ENCODE measurements at places on chromosomes 2 and 18.
A peak's percentile ranks its signal among the peaks of the same experiment; 100 is the strongest.

GRCh38 chr2:224861266-224861665 is 145.1 kb upstream of the CCDC195 start:
- DNase-seq = no peak

DNA sequence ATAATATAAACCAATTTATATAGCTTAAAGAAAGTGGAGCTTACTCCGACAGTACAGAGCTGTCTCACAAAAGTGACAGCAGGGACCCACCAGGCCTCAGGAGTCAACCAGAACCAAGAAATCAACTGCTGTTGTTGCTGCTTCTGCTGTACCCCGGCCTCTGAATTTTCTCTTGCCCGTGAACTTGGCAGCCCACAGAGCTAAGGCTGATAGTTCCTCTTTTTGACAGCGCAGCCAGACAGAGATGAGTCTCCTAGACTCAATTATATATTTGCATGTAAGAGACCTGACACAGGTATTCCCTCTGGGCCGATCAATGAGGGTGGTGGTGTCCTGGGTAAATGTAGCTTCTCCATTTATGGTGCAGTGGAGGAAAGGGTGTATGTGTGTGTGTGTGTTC is 109.4 kb downstream of the KCTD1 start:
- DNase-seq = no peak

- no peak for DNase-seq
These were observed 11.1 kb downstream of the OBSL1 start for GRCh38 chr2:219560037-219560892.

- peak; percentile 1 for DNase-seq
These were observed 474.6 kb downstream of the PLCL1 start for GRCh38 chr2:198279026-198279425.

- peak; percentile 85 for DNase-seq
These were observed 16.4 kb upstream of the ARMC9 start for GRCh38 chr2:231181860-231182512.

GRCh38 chr18:78875016-78875777 is 104.4 kb upstream of the SALL3 start:
- no peak for DNase-seq

GRCh38 chr2:106144621-106145331 is 49.3 kb downstream of the UXS1 start:
- DNase-seq = no peak

DNA sequence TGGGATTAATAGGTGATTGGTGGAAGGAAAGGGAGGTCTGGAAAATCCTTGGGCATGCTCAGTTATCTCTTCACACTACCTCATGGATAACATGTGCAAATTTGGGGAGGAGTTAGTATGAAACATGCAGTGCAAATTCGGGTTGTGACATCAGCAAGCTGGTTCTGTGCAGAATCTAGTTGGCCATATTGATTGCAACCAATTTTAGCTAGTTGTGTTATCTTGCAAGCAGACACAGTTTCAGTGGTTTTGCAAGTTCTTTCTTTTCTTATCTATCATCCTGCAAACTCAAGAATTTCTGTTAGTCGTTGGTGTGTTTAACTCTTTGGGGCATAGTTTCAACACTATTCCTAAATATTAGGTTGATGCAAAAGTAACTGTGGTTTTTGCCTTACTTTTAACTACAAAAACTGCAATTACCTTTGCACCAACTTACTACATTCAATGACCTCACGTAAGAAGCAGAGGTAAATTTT is 135.4 kb downstream of the PTH2R start:
- DNase-seq = no peak

- no peak for DNase-seq
These were observed 496.2 kb downstream of the SATB2 start for GRCh38 chr2:198961547-198961946.

GRCh38 chr2:101961338-101962191 is 30.2 kb upstream of the IL1R2 start:
- DNase-seq = peak; percentile 100

- no peak for DNase-seq
These were observed 2.3 kb upstream of the PLEK start for GRCh38 chr2:68362749-68363148.

DNA sequence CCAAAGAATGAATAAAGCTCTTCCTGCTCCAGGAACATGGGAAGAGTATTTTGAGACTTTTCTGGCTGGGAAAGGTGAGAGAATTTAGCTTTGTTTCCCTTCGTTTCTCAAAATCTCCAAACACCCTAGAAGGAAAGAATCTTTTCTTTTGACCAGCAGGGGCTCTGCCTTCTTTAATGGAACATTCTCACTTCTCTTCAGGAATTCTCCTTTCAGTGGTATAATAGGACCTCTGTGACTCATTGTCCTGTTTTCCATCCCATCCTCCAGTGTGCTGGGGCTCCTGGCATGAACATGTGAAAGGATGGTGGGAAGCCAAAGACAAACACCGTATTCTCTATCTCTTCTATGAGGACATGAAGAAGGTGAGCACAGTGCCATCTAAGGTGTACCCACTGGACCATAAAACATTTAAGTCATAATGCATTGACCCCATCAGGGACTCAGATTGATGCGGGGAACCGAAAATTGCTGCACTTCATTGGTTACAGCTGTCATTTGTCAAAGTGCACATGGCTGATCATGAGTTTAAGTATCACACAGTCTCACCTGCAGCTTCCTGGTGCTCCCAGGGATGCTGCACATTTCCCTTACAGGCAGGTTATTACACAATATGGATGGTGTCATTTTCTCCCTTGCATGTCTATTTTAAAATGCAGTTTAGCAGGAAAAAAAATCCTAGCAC is 5.5 kb downstream of the SULT1C4 start:
- DNase-seq = no peak

DNA sequence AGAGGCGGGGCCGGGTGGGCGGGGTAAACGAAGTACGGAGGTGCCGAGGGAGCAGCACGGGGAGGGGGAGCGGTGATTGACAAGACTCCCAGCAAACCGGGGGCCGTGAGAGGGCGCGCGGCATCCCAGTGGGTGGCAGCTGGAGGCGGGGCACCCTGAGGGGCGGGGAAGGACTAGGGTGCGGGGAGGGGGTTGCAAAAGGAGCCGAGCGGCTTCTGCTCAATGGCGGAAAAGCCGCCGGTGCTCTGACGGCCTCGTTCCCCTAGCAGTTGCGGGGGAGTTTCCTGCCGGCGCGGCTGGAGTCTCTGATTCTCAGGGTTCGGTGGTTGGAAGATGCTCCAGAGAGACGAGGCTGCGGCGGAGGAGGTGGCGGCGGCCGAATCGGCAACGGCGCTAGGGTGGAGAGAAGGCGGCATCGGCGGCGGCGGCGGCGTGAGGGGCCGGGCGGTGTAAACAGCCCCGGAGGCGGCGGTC is at the start of gene PPM1B:
PPM1B (plus strand) TSS at position 195 of the 474 bp plus-strand sequence. CDS start 32,325 bp downstream, outside the sequence.
- DNase-seq = no peak

- no peak for DNase-seq
These were observed 377.7 kb upstream of the SALL3 start for GRCh38 chr18:78601923-78602322.

DNA sequence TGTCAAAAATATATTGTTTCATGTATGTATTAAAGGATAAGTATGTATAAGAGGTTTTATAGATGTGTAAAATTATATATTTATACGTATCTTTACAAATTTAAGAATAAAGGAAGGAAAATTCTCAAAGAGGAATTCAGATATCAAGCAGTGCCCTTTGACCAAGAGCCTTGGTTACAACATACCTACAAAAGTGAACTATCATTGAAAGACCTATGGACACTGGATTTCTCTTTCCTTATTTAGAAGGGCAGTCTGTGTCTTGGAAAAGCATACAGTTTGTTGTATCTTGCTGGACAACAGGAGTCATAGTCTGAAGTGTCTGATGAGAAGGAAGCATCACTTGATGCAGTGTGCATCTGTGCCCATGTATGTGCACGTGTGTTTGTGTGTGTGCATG is 21.8 kb upstream of the USP40 start:
- no peak for DNase-seq

- DNase-seq = no peak
These were observed 53.0 kb upstream of the TANK start for GRCh38 chr2:161107265-161107664.

DNA sequence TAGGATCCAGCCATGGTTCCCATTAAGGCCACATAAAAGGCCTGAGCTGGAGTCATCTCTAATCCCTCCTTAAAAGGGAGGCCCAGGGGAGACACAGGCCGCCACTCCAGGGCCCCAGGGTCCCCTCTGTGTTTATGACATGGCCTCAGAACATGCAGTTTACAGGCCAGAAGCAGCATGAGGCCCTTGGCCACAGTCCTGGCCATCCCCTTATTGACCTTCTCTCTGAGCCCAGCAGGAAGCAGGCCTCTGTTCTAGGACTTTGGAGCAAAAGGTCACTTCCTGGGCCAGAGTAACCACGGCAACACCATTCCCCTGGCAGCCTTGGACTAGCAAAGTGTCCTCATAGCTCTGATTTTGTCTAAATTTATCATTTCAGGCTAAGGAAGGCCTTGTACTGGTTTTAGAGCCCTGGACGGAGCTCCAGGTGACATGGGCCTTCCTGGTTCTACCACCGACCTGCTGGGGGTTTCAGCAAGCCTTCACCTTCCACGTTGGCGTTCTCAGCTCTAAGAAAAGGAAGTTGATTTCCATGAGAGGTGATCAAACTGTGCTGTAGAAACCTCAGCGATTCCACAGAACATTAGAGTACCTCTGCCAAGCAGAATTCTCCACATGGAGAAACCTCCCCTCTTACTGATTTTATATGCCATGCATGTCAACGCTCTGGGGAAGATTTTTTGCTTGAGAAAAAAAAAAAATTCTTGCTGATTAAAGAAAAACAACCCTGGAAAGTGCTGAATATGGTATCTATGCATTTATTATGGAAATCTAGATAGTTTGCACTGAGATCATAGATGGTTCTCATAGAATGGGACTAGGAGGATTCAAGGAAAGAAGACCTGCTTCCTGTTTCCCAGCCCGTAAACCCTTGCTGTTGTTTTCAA is 53.7 kb downstream of the HS1BP3 start:
- DNase-seq = no peak

DNA sequence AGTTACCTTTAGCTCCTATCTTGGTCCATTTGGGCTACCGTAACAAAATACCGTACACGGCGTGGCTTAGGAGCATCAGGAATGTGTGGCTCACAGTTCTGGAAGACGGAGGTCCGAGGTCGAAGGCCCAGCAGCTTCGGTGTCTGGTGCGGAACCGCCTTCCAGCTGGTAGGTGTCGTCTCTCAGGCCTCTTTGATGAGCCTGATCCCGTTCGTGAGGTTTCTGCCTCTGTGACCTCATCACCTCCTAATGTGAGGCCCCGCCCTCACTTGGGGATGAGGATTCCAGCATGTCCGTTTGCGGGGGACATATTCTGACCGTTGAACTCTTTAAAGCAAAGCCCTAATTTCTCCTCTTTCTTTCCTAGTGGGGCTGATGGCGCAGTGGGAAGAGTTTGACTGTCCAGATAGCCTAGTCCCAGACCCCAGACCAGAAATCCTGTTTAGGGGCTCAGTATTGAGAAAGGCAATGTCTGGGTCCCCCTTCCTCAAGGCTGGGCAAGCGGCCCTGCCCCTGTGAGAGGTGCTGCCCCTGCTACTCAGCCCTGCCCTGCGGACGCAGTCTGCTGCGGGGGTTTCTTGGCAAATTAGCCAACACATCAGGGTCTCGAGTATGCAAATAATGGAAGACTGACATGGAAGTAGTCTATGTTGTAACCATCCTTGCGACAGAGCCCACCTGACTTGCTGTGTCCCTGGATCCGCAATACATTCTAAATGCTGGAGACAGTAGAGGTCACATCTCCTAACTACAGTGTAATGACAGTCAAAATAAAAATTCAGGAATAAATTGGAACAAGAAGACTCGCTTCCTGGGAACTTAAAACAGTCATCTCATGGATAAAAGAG is 128.0 kb downstream of the ASB1 start:
- no peak for DNase-seq

DNA sequence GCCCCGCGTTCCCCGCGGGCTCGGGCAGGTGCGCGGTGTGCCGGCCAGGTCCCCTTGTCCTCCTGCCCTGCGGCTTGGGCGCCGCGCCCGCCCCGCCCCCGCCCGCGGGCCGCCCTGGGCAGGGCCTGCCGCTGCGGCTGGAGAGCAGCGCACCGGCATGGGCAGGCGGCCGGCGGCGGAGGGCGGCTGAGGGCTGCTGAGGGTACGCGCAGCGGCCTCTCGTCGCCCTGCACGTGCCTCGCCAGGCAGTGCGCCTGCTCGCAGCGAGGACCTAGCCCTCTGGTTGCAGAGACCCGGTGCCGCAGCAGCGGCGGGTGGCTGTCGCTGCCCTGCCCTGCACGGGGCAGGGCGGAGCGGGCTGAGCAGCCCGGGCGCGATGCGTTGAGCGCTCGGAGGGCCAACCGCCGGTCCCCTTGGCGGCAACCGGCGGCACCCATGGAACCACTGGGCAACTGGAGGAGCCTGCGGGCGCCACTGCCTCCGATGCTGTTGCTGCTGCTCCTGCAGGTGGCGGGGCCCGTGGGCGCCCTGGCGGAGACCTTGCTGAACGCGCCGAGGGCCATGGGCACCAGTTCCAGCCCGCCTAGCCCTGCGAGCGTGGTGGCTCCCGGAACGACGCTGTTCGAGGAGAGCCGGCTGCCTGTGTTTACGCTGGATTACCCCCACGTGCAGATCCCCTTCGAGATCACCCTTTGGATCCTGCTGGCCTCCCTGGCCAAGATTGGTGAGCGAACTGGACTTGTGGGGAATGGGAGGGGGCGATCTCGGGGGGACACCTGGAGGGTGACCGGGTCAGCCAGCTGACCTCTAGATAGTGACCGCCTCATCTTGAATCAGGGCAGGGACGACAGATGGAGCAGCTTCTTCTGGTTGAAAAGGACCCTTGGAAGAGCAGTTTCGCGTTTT is at the start of gene SLC9A2:
SLC9A2 (plus strand) TSS at position 140 of the 906 bp plus-strand sequence; CDS start at position 436, 296 bp downstream.
- DNase-seq = no peak

GRCh38 chr2:118255301-118255700 is 167.0 kb downstream of the INSIG2 start:
- no peak for DNase-seq

DNA sequence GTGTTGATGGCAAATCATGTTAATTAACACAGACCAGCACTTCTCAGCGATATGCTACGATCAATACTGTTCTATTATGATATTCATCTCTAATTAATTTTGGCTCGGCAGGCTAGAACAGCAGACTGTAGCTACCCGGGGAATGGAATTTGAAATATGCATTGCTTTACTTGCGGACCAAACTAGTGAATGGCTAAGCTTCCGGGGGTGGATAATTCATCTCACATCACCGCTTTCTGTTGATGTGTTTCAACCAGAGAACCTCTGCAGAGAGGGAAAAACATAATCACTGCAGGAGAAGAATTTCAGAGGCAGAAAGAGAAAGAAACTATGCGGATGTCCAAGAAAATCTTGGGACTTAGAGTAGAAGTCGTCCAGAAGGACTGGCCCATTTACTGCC is 490.9 kb downstream of the STK39 start:
- no peak for DNase-seq

GRCh38 chr18:36179562-36180355 is 7.5 kb upstream of the MOCOS start:
- peak; percentile 66 for DNase-seq

DNA sequence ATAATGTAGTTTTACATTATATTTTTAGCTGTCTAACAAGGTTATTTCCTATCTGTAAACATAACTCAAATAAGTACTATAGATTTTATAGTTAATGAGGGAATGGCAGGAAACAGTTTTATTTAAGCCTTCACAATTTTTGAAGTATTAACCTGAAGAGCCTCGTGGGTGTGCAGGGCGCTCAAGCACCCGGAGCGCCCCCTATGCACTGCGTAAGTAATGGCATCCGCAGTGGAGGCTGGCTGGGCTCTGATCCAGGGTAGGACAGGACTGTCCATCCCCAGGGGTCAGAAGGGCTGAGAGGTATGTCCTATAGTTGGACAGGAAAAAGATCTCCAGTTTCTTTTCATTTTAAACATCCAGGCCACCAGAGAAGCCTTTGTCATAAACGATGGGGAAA is 8.2 kb upstream of the GBX2 start:
- no peak for DNase-seq

- DNase-seq = no peak
These were observed 4.7 kb downstream of the IMP4 start for GRCh38 chr2:130347220-130347925.

- DNase-seq = no peak
These were observed 872 bp downstream of the ASB1 start for GRCh38 chr2:238427435-238428162.

All from AG10803 (cell line).